ENCODE measurements at places on chromosomes 4 and X. TPM values are rescaled to one million over a fixed set of nuclear protein-coding genes. Genes with fewer than 3 reads are reported as not detected.

GRCh38 chr4:85751866-85752265 is 276.9 kb downstream of the ARHGAP24 start:
- no peaks in the 10 kb centered on the region for H3K36me3 ChIP-seq
- no peaks in the 10 kb centered on the region for H3K4me1 ChIP-seq
- H3K27ac ChIP-seq = peak overlapping the region; percentile 16
- no peaks in the 10 kb centered on the region for H3K27me3 ChIP-seq

GRCh38 chrX:97605271-97605670 is 721.6 kb downstream of the RPA4 start:
- no peaks in the 10 kb centered on the region for H3K27me3 ChIP-seq

- H3K4me1 ChIP-seq = no peaks in the 10 kb centered on the region
- no peak overlapping the region for H3K4me3 ChIP-seq
- no peak overlapping the region for H3K27ac ChIP-seq
- DNase-seq = peak; percentile 30
Measured at GRCh38 chr4:27684610-27685011, 824.0 kb downstream of the STIM2 start.

The GUCY1B1 gene
- total RNA-seq = 18.0 TPM

The BRS3 gene
- not detected for total RNA-seq

GRCh38 chrX:116972362-116972761 is 509.6 kb upstream of the CT83 start:
- DNase-seq = no peak
- no peaks in the 10 kb centered on the region for H3K27me3 ChIP-seq
- no peak overlapping the region for H3K27ac ChIP-seq
- no peak overlapping the region for H3K4me3 ChIP-seq
- H3K4me1 ChIP-seq = no peaks in the 10 kb centered on the region

GRCh38 chr4:5893004-5893580 is at the start of gene CRMP1:
TSS of gene CRMP1 (minus strand) at chr4:5893086. CDS start at chr4:5892969, 117 bp downstream.
- H3K27me3 ChIP-seq = peaks cover 92% of the 10 kb centered on the region
- peak within 1 kb of the TSS; percentile 54 for H3K4me3 ChIP-seq
- no peak for DNase-seq
- peaks cover 3% of the 10 kb centered on the region for H3K4me1 ChIP-seq
- H3K27ac ChIP-seq = no peak within 1 kb of the TSS

GRCh38 chr4:114323841-114324240 is 274.8 kb upstream of the UGT8 start:
- no peak overlapping the region for H3K27ac ChIP-seq
- no peak for DNase-seq
- no peaks in the 10 kb centered on the region for H3K36me3 ChIP-seq
- no peaks in the 10 kb centered on the region for H3K27me3 ChIP-seq

GRCh38 chr4:89820010-89820409 is 17.0 kb downstream of the SNCA start:
- H3K36me3 ChIP-seq = no peaks in the 10 kb centered on the region
- no peaks in the 10 kb centered on the region for H3K27me3 ChIP-seq
- no peak overlapping the region for H3K27ac ChIP-seq
- DNase-seq = no peak
- no peaks in the 10 kb centered on the region for H3K4me1 ChIP-seq
- no peak overlapping the region for H3K4me3 ChIP-seq
